ENCODE measurements at places on chromosomes 11 and 22. TPM values are rescaled to one million over a fixed set of nuclear protein-coding genes. Genes with fewer than 3 reads are reported as not detected.

DNA sequence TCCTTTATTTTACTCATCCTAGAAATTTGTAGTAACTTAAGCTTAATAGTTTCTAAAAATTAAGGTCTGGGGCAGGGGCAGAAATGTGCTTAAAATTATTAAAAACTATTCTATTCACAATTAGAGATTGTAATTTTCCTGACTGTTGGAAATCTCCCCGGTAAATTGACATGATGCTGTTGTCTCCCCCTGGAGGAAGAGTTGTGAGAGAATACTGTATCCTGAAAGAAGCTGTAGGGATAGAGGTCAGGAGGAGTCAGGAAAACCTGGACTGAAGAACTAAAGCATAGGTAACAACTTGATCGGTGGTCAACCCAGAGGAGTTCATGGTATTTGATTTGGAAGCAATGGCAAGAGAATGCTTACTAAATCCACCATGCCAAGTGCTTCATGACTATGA is 16.2 kb upstream of the ESAM start:
- DNase-seq, result no peak

DNA sequence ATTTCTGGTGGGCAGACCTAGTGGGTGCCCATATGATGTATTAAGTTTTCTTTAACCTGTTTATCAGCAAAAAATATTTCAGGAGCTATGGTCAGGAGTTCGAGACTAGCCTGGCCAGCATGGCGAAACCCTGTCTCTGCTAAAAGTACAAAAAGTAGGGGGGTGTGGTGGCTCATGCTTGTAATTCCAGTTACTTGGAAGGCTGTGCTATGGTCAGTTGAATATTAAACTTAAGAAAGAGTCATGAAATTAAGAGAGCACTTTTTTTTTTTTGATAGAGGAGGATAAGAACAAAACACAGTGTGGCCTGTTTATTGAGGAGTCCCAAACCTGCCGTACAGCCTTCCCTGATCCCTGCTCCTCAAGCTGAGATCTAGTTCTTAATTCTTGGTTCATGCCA is 29.8 kb downstream of the OR6Q1 start:
- no peak for DNase-seq

GRCh38 chr11:91170711-91171110 is 947.9 kb upstream of the CHORDC1 start:
- DNase-seq, result no peak

- DNase-seq, result no peak
These were observed 26.3 kb downstream of the MYBPC3 start for GRCh38 chr11:47326198-47326597.

GRCh38 chr11:26319906-26320305 is 12.0 kb upstream of the ANO3 start:
- DNase-seq, result no peak

GRCh38 chr11:120210626-120211521 is at the start of gene OAF:
Gene OAF (plus strand): TSS chr11:120211032. CDS start chr11:120211280, 248 bp downstream.
- DNase-seq, result peak; percentile 39

- no peak for DNase-seq
These were observed 86.6 kb downstream of the DDX10 start for GRCh38 chr11:108751444-108751843.

- DNase-seq, result no peak
These were observed 41.3 kb downstream of the ABTB2 start for GRCh38 chr11:34316347-34317035.

DNA sequence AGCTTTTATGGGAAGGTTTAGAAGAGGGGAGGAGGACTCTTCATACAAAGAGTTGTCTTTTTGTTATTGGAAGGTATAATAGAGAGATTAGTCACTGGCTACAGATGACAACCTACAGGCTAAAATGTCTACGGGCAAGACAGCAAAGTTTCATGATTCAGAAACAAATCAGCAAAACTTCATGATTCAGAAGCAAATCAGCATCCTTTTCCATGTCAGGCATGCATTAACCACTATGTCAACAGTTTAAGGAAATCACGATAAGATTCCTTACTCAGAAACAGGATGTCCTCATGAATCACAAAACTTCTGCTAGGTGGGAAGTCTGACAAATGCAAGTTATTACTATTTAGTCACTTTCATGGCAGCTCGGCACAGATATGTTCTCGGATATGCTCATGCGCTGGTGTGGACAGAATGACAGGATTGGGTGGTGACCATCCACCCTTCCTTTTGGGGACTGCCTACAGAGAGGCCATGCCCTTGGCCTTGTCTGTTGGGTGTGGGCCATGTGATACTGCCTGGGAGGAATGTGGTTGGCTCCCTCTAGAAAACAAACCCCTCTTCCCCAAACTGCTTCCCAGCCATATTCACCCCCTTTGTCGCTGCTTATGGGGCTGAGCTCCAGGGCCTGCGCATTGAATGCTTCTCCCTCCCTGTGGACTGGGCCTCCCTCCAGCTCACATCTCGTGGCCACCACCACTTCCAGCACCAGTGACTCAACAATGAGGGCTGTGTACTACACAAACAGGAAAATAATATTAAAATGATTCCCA is 10.1 kb downstream of the C11orf91 start:
- DNase-seq, result no peak

GRCh38 chr11:114322934-114323333 is 26.7 kb downstream of the NNMT start:
- DNase-seq, result no peak

GRCh38 chr22:19756288-19757128 is 4.1 kb upstream of the TBX1 start:
- DNase-seq, result no peak

DNA sequence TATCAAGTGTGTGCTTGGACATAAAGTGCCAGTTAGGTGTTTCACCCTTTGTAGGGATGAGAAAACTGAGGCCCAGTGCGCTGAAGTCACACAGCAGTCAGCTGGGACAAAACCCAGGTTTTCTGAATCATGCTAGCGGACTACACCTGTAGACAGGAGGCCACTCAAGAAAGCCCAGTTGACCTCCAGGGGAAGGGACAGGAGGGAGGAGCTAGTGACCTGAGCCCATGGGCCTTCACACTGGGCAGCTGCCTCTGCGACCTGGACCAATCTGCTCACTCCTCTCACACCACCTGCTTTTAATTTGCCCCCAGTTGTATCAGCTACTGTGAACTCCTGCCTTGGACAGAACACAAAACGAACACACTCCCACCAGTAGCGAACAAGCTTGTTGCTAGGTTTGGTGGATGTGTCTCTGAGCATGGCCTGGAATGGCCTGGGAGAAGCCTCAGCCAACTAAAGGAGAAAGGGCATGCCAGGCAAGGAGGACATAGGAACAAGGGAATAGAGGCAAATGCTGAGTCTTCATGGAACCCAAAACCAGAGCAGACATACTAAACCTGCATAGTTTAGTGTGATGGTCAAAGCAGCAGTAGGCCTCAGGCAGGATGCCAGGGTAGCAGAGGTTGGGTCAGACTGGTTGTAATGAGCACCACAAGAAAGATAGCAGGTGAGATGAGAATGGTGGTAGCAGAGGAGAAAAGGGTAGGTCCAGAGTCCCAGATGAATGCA is 7.2 kb downstream of the LMO1 start:
- no peak for DNase-seq

DNA sequence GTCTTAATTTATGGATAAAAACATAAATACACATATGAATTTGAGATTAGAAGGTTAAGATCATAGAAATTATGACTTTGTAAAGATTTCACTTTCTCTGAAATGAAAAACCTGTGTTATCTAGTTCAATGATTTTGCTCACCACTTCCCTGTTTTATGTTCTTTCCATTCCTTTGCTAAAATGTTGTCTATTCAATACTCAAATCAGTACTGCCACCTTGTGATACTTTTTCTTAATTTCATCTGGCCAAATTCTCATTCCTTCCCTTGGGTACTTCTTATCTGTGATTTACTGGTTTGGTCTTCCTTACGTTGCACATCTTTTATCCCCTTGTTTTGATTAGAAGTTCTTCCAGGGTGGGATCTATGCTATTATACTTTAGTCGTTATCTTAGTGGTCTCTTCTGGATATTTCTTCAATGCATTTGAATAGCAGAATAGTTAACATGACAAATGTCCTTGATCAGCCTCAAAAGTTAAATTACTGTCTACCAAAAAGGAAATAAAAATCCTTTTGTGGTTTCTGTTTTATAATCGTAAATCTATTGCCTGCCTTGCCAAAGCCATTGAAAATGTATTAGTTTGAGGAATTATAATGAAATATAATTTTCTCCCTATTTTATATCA is 197.0 kb downstream of the PGR start:
- no peak for DNase-seq

GRCh38 chr22:41919357-41920224 is 4.7 kb upstream of the SHISA8 start:
- DNase-seq, result peak; percentile 82

- DNase-seq, result no peak
These were observed 29.4 kb downstream of the CCDC90B start for GRCh38 chr11:83256602-83257340.

GRCh38 chr11:36792996-36793914 is 195.2 kb upstream of the RAG2 start:
- DNase-seq, result no peak

DNA sequence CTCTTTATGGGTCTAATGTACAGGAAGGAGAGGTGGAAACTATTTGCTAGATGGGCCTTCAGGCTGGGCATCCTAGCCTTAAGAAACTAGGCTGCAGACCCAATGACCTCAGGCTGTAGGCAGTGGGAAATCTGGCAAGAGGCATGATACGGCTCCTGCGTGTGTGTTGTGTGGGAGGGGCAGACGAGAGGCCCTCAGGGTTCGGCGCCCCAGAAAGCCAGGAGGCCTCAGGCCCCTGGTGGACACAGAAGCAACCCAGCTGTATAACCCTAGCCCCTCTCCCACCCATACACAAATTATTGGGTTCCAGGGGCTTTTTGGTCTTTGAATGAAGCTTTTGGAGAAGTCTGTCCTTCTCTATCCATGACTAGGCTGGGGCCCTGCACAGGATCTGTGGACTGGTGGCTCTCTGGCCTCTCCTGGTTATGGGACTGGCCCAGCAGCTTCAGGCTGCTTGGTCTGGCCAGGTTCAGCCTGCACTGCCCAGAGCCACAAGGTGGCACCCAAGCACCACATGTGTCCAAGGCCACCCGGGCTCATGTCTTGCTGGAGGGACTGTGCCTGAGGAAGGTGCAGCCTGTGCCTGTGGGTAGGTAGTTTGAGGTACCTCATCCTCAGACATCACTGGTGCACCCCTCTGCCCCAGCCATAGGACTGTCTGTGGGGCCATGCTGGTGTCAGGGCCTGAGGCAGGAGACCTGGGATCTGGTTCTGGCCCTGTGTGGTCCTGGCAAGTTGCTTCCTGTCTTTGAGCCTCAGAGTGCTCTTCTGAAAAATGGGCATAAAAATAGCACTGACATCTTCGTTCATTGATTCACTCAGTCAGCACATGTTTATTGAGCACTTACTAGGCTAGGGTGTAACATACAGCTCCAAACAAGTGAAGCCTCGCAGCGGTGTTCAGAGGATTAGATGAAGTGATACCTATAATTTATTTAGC is 87.5 kb downstream of the RRM1 start:
- DNase-seq, result no peak

GRCh38 chr11:86671531-86672006 is 847 bp downstream of the ME3 start:
- no peak for DNase-seq

GRCh38 chr11:64987998-64988854 is 8.5 kb downstream of the BATF2 start:
- no peak for DNase-seq

DNA sequence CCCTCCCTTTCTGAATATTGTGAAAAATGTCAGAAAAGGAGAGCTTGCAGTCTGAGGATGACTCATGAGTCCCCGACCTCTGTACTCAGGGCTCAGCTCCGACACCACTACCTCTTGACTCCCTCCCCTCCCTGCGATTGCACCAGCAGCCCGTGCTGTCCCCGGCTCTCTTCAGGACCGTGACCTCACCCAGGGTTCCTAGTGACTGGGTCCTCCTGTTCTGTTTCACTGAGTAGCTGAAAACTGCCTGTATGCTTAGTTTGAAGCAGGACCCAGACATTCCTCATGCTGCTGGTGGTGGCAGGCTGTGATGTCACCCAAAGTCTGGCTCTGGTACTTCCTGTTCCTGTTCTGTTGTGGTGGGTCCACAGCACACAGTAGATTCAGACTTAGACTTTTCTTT is 11.7 kb downstream of the PHRF1 start:
- no peak for DNase-seq

GRCh38 chr11:44755556-44756523 is 29.1 kb downstream of the TSPAN18 start:
- no peak for DNase-seq

DNA sequence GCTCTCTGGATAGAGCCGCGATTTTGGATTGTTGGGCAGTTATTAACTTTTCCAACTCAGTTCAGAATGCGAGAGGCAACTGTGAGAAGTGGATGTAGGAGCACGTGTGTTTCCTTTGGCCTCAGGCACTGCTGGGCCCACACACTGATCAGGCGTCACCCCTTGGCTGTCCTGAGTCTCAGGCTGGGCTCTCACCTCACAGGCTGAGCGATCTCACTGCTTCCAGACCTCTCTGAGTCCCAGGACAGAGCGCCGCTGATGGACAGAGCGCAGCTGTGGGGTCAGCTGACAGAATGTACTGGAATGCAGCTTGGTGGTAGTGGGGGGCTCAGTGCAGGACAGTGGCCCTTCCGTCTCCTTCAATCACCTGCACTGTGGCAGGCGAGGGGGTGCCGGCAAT is 516.2 kb downstream of the TBC1D22A start:
- no peak for DNase-seq

DNA sequence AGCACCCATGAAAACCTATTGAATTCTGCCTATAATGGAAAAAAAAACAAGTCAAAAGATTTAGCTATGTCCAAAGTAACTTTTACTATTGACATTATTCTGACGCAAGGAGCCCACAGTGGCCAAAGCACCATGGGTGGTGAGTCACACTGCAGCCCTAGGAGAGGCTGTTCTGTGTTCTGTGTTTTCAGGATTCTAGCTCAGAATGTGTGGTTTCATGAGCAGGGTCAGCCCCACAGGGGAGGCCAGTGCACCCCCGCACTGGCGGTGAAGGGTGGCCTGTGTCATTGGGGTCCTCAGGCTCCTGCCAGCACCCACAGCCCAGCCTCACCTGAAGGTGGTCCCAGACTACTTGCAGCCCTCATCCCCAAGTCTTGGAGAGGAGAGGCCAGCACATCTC is 112.2 kb downstream of the BRD1 start:
- DNase-seq, result no peak

GRCh38 chr11:16049611-16050010 is 306.7 kb downstream of the SOX6 start:
- no peak for DNase-seq

GRCh38 chr11:7449211-7449840 is 36.0 kb upstream of the OLFML1 start:
- DNase-seq, result no peak

GRCh38 chr11:119626197-119626841 is 102.7 kb downstream of the NECTIN1 start:
- DNase-seq, result no peak

- DNase-seq, result no peak
These were observed 301.1 kb downstream of the BLID start for GRCh38 chr11:121814962-121815361.

- no peak for DNase-seq
These were observed 172.7 kb downstream of the FAT3 start for GRCh38 chr11:92397221-92397755.

Gene UPK3A
- 1.6 TPM for total RNA-seq

Gene KCNJ1
- 0.20 TPM for total RNA-seq

Gene CYB5R2
- 25.9 TPM for total RNA-seq

Gene VSTM5
- total RNA-seq, result not detected

Gene CST6
- not detected for total RNA-seq

Gene SDHD
- total RNA-seq, result 79.9 TPM

Gene C1QTNF5
- not detected for total RNA-seq

Gene KIF18A
- total RNA-seq, result 4.4 TPM

Gene GPR83
- total RNA-seq, result 0.16 TPM

Gene BACE1
- total RNA-seq, result not detected

Gene TOLLIP
- total RNA-seq, result 40.5 TPM

Gene RIN1
- total RNA-seq, result 0.76 TPM

Gene GDPD4
- total RNA-seq, result not detected

Gene IL17REL
- 0.31 TPM for total RNA-seq

Gene EXT2
- total RNA-seq, result 22.1 TPM

Gene PATE2
- not detected for total RNA-seq

Gene PATE4
- total RNA-seq, result not detected

Measured in activated B cell treated with CpG ODN at 0.5 μM for 24 hours (primary cell).